ENCODE measurements at places on chromosomes 1 and 21.

- no peak for DNase-seq
Measured at GRCh38 chr21:38342739-38343138, 85.9 kb downstream of the KCNJ15 start.

DNA sequence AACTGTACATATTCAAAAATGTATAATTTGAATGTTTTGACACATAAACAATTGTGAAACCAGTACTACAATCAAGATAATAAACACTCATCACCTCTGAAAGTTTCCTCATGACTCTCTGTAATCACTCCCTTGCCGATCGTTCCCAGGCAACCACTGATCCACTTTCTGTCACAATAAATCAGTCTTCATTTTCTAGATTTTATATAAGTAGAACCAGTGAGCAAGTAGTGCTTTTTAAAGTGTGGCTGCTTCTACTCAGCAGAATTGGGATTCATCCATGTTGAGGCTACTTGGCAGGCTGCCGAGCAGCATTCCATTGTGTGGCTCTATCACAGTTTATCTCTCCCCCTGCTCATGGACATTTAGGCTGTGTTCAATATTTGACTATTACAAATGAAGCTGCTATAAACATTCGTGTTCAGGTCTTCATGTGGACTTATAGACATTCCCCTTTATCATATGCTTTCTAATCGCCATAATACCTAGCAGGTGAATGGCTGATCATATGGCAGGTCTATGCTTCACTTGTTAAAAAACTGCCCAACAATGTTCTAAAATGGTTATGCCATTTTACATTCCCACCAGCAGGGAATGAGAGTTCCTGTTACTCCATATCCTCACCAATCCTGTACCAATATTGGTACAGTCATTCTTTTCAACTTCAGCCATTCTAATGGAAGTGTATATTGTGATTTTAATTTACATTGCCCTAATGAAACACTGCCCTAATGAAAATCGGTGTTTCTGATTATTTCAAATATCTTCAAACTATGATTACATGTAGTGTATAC is 20.5 kb downstream of the TEX38 start:
- DNase-seq, result no peak

- no peak for DNase-seq
Measured at GRCh38 chr1:106049595-106049994, 1006.9 kb upstream of the PRMT6 start.

DNA sequence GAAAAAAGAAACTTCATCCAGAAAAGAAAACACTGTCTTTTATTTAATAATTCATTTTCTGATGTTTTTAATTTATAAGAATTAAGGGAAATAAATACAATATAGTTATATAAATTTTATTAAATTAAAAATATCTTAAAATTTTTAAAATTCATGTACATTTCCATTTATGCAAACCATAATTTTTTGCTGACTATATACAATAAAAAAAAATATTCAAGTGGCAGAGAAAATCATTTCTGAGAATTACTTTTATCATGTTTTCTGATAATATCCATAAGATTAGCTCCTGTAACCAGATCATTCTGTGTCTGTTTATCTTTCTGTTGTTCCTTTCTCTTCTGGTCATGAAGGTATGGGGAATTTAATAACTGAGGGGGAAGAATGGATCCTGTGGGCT is 23.5 kb upstream of the KIF14 start:
- no peak for DNase-seq
